LNCaP clone FGC (cell line): ENCODE measurements at places on chromosomes 3 and 15.

- DNase-seq = no peak
Measured at GRCh38 chr3:114929971-114930732, 216.9 kb downstream of the ZBTB20 start.

DNA sequence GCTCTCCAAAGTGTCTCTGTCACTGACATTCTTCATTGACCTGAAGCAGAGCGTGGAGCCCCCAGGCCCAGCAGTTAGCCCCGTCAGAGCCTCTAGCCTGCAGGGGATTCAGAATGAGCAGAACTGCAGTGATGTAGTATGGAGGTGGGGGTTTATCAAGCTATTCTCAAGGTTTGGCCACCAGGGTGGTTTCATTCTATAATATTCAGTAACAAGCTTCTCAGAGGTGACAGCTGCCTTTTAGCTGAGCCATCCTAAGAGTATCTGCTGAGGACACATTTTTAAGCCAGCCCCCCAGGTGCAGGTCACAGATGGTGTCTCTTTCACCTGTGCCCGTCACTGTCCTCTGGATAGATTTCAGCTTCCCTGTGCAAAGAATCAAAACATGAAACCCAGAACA is 31.9 kb downstream of the CMTM7 start:
- no peak for DNase-seq

GRCh38 chr3:20853890-20854289 is 667.9 kb upstream of the SGO1 start:
- DNase-seq = no peak

GRCh38 chr3:39724233-39724846 is 85.1 kb upstream of the MYRIP start:
- no peak for DNase-seq

DNA sequence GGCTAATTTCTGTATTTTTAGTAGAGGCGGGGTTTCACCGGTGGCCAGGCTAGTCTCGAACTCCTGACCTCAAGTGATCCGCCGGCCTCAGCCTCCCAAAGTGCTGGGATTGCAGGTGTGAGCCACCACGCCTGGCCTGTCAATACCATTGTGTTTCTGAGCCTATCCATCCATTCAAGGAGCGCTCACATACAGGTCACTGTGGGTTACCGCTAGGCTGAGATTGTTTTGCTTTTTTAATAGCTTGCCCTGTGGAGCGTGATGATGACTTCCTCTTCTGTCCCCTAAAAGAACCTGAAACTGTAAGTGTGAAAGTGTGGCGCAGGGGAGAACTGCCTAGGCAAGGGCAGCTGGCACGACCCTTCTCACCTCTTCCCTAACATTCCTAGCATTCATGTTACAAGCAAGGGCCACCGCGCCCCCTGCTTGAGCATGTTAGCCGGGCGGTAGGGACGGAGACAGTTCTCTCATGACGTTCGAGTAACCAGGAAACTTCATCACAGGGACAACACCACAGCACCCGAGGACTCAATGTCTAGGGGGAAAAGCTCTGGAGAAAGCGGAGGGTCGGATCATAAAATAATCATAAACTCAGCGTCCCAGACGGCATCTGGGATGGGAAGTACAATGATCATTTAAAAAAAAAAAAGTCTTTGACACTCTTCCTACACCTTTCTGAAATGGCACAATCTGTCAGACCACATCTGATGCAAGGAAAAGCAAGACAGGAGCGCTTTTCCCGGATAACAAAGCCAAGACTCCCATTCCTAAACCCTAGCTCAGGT is 790 bp downstream of the LAMP3 start:
- DNase-seq = no peak

GRCh38 chr15:73108676-73109075 is 56.4 kb downstream of the NEO1 start:
- DNase-seq = no peak

DNA sequence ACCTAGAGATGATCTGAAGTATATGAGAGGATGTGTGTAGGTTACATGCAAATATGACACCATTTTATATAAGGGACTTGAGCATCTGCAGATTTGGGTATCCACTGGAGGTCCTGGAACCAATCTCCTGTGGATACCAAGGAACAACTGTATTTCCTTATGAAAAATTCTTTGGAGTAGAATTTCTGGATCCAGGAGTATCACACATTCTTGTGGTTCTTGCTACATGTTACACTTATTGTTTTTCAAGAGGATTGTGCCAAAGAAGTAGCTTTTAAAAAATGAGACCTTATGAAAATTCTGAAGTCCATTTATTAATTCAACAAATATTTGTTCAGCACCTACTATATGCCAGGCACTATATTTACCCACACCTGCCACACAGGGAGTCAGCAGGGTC is 15.7 kb upstream of the TBC1D23 start:
- no peak for DNase-seq

- no peak for DNase-seq
Measured at GRCh38 chr15:92647467-92648163, 8.0 kb downstream of the FAM174B start.

DNA sequence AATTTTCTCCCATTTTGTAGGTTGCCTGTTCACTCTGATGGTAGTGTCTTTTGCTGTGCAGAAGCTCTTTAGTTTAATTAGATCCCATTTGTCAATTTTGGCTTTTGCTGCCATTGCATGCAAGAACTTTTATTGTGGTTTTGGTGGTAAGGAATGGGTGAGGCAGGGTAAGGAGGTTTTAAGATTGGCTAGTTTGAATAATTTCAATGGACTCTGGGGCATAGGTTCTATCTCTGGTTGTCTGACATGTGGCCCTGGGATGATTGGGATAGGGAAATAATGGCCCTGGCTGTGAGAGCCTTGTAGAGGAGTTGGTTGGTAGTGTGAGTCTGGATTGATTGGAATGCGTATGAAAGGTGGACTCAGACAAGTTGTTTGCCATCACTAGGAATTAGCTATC is 38.0 kb downstream of the SEC22A start:
- DNase-seq = no peak

DNA sequence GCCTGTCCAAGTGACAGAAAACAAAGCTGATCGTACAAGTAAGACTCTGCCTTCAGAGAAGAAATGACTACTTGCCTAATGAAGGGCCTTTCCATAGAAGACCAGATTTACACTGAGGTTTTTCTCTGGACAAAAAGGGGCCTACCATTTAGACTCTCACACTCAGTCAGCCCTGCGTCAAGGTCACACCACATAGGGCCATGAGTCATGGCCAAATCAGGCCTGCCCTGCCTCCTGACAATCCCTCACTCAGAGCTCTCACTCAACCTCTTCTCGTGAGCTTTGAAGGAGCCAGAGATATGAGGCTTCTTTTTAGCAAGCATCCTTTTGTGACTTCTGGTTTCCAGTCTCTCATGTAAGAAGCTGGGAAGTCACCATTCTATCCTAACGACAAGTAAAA is 68.1 kb upstream of the NMNAT3 start:
- no peak for DNase-seq

DNA sequence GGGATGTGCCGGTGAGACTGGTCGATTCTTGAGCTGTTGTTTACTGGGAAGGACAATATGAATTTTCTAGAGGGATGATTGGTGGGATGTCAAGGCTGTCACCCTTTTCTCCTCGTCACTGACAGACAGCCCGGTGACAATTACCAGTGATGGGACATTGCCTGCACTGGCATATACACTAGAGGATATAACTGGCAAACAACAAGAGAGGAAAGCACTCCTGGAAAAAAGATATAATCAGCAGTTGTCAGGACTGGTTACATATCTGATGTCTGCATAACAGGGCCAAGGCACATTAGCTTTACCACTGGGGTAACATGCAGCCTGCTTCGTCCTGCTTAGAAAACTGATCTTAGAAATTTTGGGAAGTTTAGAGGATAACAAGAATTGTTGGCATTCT is 131.1 kb downstream of the ROBO2 start:
- no peak for DNase-seq

DNA sequence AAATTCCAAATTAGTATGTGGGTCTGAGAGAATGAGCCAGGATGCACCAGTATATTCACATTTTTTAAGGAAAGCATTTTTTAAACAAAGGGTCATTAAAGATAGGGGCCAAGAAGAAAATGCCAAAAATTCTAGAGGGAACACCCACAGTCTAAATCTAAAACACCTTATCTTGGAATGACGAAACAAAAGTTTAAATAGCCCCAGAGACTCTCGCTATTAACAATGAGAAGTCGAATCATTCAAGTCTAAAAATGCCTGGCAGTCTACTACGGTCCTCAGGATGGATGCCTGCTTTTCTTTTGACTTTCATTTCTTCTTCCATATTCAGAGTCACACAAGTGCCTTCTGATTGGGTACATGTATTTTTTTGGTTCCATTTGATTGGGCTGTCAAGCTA is 66.3 kb downstream of the SSUH2 start:
- DNase-seq = no peak

DNA sequence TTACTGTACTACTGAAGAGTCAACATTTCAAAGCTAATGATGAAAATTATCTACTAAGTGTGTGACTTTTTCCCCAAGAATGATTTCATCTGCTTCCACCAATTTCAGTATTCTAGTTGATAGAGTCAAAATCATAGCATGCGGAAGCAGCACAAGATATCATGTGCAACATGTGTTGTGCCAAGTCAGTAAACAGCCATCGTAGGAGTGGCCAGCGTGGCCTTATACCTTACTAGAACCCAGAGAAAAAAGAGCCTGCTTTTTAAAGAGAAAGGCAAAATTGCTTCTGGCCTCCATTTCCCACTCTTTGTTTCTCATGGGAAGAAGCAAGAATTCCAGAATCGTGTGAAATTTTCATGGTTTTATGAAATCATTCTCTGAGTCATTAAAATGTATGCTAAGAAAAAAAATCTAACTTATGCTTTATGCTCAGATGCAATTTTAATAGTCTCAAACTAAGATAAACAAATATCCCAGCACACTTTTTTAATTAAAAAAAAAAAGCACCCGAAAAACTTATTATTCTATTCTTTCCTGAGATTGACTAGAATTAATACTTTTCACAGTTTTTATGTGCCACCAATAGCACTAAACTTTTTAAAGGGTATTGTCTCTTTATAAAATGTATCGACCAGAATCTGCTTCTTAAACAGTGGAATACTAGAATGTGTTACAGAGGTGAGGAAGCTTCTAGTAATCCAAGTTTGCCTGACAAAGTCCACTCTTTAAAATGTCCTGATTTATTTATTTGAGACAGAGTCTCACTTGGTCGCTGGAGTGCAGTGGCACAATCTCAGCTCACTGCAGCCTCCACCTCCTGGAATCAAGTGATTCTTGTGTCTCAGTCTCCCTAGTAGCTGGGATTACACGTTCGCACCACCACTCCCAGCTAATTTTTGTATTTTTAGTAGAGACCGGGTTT is 87.3 kb downstream of the MBNL1 start:
- DNase-seq = no peak

DNA sequence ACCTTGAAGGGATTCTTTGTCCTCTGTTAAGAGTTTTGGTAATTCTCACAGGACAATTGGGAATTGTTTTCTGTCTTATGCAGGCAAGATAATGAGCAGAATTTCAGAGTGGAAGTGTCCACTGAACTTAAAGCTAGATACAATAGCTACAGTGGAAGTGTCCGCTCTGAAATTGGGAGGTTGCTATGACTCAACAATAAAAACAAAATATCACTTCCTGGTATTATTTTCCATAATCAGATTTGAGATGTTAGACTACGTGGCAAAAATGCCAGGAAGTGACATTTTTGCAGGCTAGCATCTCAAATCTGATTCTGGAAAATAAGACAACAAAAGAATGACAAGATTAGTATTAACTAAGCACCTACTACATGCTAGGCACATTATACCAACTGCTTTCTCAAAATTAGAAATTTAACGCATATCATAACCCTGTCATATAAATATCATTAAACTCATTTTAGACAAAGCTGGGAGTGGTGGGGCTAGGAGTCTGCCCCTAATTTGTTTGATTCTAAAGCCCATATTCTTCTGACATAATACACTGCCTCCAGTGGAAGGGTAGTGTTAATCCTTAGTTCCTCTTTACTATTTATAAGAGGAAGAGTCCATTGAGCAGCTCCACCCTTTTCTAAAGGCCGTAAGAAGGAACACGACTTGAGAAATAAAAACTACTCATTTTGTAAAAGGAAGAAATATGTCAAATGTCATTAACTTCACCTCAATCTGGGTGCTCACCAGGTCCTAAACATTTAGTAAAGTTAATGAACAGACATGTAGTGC is 266.9 kb upstream of the STT3B start:
- no peak for DNase-seq

- DNase-seq = no peak
Measured at GRCh38 chr3:2853651-2854050, 256.5 kb downstream of the IL5RA start.

DNA sequence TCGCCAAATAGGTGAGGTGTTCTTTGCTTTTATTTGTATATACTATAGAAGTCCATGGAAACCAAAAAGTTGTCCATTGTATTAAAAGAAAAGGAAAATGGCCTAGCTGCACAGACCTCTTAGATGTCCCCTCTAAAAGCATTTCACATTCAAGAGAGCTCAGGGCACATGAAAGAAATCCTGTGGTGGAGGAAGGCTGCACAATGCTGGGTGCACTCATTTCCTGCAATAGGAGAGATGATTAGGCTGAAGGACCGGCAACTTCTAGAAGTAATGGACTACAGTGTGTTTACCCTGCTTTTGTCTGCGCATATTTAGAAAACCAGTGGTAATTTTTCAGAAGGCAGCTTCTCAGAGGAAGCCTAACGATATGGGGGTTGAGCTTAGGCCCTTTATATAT is 25.4 kb downstream of the PPM1L start:
- DNase-seq = no peak

DNA sequence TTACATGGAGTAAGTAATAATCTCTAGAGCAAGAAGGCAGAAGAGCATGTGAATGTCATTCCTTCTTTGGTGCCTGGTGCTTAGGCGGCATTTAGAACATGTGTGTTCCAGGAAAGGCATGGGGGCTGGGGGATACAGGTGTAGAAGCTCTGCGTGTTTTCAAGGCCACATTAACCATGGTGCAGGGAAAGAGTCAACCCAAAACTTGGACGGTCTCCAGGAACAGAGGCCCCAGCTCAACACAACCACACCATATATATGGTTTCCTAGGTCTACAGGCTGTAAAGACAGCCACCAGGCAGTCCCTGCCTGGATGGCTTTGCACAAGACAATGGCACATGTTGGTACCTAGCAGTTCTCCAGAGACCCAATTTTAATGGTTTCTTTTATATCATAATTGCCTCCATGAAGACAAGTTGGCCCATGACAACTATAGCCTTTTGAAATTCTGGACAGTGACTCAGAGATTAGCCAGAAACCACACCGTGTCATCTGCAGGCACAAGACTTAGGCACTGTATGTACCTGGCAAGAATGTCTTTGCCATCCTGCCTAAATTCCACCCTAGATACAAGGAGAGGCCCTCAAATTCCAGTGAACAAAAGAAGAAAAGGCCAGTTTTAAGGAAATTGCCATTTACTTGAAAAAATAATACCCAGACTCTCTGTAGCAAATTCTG is 25.0 kb upstream of the DGKG start:
- no peak for DNase-seq

DNA sequence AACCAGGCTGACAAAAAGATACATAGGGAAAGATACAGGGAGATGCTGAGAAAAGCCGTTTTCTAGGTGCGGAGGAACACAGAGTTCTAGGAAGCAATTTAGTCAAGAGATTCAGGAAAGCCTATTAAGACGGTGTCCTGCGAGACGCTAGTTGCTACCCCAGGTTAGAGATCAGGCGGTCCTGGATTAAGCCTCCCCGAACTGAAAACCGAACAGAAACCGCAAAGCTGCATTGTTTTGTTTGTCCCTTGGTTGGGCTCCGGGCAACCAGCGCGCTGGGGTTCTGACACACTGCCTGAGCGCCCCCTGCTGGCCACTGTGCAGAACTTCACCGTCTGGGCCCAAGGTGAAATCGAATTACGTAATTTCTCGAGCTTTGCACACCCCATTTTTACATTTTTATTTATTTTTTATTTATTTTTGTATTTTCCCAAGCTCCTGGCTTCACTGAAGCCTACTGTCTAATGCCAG is 37.3 kb upstream of the NDUFB4 start:
- DNase-seq = no peak

- DNase-seq = no peak
Measured at GRCh38 chr3:98021830-98022560, 13.1 kb downstream of the GABRR3 start.
